Putamen (tissue), 1 donor: ENCODE measurements at places on chromosomes 2 and 18.

DNA sequence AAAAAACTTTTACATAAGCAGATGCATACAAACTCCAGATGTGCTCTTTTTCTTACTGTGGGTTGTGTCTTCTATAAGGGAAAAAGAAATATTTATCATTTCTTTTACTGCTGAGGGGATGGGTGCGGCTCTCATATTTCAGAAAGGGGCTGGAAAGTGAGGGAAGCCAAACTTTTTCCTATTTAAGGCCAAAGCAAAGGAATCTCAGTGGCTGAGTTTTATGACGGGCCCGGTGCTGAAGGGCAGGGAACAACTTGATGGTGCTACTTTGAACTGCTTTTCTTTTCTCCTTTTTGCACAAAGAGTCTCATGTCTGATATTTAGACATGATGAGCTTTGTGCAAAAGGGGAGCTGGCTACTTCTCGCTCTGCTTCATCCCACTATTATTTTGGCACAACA lies at the start of gene COL3A1:
COL3A1 (plus strand) TSS at position 210 of the 400 bp plus-strand sequence; CDS start at position 327, 117 bp downstream.
- no peak for DNase-seq

DNA sequence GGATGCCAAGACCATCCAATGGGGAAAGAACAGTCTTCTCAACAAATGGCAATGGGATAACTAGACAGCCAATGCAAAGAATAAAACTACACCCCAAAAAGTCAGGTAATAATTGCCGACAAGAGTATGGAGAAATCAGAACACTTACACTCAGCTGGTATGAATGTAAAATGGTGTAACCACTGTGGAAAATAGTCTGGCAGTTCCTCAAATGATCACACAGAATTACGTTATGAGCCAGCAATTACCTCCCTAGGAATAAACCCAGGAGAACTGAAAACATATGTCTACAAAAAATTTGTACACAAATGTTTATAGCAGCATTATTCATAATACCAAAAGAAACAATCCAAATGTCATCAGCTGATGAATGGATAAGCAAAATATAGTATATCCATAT lies 8.8 kb downstream of the IWS1 start:
- DNase-seq: no peak

DNA sequence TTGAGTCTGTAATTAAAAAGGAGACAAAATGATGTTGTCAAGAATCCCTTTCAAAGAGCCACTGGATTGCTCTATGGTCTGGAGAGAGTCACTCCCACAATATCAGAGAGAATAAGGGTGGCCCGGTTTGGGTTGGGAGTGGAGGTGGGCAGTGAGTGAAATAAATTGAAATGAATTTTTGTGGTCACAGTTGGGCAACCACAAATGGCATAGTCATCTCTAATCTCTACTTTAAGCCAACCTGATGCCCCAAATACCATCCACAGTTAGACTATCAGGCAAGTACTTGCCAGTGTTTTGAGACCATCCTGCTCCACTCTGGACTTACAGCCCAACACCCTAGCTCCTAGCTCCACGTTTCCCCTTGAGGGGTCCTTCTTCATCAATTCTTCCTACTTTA lies 559.7 kb downstream of the BCL11A start:
- DNase-seq: no peak

- DNase-seq: no peak
Observed at GRCh38 chr2:113148606-113149552, 21.5 kb downstream of the IL1RN start.

DNA sequence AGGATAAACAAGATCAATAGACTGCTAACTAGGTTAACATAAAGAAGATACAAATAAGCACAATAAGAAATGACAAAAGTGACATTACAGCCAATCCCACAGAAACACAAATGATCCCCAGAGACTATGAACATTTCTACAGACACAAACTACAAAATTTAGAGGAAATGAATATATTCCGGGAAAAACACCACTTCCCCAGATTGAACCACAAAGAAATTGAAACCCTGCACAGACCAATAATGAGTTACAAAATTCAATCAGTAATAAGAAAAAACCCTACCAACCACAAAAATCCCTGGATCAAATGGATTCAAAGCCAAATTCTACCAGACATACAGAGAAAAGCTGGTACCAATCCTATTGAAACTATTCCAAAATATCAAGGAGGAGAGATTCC lies 232.4 kb upstream of the RBMS1 start:
- no peak for DNase-seq

DNA sequence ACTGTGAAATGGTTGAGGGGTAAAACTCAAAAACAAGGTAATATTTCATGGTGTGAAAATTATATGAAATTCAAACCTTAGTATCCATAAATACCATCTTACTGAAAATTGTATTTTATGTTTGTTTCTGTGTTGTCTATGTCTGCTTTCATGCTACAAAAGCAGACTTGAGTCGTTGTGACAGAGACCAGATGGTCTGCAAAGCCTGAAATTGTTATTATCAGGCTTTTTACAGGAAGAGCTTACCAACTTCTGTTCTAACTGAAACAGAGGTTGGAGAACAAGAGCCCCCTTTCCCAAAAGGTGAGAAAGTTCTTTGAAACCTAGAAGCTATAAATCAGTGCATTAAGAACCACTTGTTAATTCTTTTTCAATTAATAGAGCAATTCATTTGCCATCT lies 110.0 kb downstream of the COL4A4 start:
- no peak for DNase-seq

- no peak for DNase-seq
Observed at GRCh38 chr2:11417946-11418585, 47.9 kb downstream of the E2F6 start.

DNA sequence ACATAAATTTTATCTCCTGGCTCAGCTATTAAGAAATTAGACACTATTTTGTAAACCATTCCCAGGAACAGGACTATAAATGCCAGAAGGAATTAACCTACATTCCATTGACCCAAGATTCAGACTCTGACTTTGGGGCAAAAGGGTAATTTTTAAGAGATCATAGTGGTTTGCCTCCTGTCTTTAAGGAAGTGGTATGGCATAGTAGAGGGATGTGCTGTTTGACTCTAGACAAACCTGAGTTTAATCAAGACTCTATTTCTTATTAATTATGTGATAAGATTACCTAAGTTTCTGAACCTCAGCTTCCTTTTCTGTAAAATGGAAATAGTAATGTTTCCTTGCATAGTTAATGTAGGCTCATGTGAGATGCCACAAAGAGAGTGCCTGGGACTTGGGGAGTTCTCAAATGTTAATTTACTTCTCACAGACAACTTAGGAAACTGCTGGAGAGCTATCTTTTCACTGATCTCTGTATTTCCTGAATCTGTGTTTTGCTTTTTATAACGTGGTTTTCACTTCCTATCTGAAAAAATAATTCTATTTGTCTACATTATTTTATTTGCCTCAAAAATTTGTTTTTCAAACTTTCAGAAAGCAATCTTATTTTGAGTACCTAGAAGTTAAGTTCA lies 11.9 kb upstream of the SLC40A1 start:
- DNase-seq: no peak

GRCh38 chr2:95669441-95669991 lies 77.7 kb downstream of the TRIM43 start:
- no peak for DNase-seq

- no peak for DNase-seq
Observed at GRCh38 chr18:27175914-27176313, 9.2 kb downstream of the CHST9 start.

GRCh38 chr18:39737869-39738268 lies 2172.3 kb upstream of the CELF4 start:
- DNase-seq: no peak

DNA sequence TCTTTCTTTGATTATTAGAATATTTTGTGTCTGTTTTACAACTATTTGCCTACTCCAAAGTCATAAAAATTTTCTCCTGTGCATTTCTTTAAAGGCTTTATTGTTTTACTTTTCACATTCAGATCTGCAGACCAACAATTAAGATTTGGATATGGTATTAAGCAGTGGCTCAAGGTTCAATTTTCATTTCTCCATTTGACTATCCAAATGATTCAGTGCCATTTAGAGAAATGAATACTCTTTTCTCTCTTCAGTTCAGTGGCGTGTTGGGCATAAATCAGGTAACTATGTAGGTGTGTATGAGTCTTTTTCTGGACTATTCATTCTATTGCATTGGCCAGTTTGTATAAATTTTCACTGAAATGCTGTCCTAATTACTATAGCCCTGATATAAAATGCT lies 57.3 kb upstream of the IL1R1 start:
- no peak for DNase-seq
